Stimulated activated CD4-positive, alpha-beta T cell treated with anti-CD3 and anti-CD28 coated beads, TNF-alpha, amount 100 ng/mL, for 24 hours (primary cell): ENCODE measurements at places on chromosomes 5 and 9.

- DNase-seq, result no peak
These were observed 222.6 kb downstream of the MEF2C start for GRCh38 chr5:88660264-88660946.

- DNase-seq, result no peak
These were observed 586.2 kb upstream of the PTGER4 start for GRCh38 chr5:40093550-40093949.

DNA sequence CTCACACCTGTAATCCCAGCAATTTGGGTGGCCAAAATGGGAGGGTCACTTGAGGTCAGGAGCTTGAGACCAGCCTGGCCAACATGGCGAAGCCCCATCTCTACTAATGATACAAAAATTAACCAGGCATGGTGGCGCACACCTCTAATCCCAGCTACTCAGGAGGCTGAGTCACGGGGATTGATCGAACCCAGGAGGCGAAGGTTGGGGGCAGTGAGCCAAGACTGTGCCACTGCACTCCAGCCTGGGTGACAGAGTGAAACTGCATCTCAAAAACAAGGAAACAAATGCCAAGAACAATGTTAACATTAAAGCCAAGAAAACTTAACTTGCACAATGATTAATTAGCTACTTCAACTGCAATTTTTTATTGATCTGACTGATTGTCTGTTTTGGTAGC is 202.6 kb downstream of the ARRDC3 start:
- DNase-seq, result no peak

- no peak for DNase-seq
These were observed 372.1 kb downstream of the DTWD2 start for GRCh38 chr5:118616281-118616680.

GRCh38 chr5:17227868-17228267 is 10.4 kb downstream of the BASP1 start:
- no peak for DNase-seq

DNA sequence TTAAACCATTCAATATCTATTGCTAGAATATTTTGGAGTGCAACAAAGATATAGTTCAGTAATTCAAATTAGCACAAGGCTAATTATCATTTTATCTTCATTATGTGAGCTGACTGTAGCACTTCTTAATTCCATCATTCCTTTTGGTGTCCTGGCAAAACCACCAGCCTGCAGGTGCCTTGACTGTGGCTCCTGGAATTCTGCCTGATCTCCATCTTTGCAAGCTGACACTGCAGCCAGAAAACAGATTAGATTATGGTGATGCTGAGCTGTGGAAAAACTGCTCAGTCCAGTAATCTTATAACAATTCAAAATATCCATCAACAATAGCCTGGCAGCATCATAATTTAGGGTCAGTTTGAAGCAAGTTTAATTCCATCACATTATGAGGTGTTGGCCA is 919.5 kb downstream of the DTWD2 start:
- no peak for DNase-seq
